Stimulated activated naive CD4-positive, alpha-beta T cell (primary cell): ENCODE measurements at places on chromosomes 12 and 14.

- peak; percentile 17 for DNase-seq
Observed at GRCh38 chr12:92158796-92159439, 13.3 kb upstream of the BTG1 start.

DNA sequence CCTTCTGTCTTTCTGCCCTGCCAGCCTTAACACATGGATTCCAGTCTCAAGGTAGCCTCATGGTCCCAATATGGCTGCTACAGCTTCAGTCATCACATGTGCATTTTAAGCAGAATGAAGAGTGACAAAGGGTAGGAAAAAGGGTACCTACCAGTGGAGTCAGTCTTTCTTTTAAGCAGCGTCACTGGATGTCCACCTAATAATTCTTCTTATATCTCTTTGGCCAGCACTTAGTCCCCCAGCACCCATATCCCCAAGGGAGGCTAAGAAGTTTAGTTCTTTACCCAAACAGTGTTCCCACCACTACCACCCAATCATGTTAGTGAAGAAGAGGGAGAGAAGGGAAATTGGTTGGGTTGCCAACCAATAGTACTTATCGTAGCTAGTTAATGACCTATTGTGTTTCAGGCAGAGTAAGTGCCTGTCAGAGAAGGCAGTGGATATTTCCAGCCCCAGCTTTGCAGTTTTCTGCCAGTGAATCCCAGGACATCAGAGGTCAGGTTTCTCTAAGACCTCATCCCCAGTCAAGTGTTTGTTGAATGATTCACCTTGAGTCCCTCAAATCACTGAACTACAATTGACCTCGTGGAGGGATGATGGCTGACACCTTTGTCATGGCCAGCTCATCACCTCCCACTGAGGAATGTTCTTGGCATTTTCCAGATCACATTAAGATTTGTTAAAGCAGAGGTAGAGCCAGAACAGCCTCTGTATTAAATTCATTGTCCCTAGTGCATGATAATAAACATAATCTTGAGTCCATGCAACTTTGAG is 250.9 kb upstream of the CRY1 start:
- no peak for DNase-seq

GRCh38 chr12:57451233-57451778 is 3.8 kb upstream of the INHBE start:
- DNase-seq: no peak

GRCh38 chr14:101118233-101118632 is 214.7 kb upstream of the RTL1 start:
- DNase-seq: no peak

GRCh38 chr12:132218915-132219314 is 74.7 kb downstream of the NOC4L start:
- DNase-seq: peak; percentile 63

DNA sequence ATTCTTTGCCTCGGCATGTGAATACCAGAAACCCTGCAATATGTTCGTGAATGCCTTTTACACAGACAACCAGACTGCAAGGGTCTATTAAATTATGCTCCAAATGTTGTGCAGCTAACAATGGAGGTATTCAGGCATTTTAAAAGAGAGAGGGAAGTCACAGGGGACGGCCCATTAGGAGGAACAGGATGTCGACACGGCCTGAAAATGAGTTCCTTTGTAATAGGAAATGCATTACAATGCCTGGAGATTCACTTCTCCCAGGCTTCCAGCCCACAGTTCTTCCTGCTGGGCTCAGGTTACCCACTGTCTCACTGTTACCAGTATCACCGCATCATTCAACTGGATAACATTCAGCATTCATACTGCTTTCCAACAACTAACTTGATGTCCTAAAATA is 2.5 kb downstream of the DUSP6 start:
- no peak for DNase-seq

DNA sequence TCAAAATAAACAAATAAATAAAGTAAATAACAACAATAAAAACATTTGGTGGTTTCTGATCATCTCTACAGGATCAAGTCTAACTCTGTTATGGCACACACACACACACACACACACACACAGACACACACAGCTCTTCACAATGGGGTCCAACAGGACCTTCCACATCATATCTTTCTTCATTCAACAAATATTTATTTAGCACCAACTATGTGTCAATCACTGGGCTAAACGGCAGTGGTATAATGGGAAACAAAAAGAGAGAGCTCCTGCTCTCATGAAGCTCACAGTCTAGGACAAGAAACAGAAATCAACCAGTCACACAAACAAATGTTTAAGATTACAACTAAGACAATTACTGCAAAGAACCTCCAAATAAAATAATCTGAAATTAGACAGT is 9.3 kb downstream of the PPP1R13B start:
- DNase-seq: no peak

DNA sequence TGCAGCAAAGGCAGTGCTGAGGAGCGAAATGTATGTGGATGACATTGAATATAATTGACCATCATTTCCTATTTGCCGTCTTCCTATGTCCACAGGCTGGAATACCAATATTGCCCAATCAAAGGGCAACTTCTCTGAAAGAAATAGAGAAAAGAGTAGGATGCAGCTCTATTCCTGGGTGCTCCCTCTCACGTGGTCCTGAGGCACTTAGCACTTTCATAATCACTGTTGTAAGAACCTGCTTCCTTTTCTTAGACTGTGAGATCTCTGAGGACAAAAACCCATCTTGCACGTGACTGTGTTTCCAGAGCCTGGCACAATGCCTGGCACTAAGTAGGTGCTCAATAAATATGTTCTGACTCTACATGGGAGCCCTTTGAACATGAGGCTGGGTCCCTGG is 122.7 kb upstream of the CPM start:
- DNase-seq: no peak

DNA sequence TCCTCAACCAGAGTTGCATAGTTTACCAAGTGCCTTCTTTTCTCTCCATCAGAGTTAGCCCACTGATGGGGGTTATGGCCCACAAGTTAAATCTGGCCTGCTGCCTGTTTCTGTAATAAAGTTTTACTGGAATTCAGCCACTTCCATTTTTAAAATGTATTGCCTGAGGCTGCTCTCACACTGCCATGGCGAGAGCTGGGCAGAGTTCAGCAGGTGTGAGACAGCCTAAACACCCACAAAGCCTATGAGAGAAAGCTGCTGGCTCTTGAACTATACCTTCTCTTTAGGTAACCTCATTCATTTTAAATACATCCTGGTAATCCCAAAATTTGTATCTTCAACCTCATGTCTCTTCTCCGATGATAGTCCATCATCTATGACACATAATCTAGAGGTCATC is 86.1 kb downstream of the BCL2L14 start:
- DNase-seq: no peak

DNA sequence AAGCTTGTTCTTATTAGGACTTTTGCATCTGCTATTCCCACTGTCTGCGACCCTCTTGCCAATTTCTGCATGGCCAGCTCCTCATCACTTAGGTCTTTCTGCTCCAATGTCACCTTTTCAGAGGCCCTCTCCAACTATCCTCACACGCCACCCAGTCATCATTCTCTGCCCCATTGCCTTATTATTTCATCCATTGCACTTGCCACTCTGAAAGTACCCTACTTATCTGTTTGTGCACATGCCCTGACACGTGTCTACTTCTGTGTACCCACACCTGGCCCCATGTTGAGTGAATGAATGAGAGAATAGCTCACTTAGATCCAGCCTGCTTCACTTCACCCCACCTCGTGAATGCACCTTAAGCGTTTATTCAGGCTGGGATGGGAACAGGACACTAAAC is 218.7 kb upstream of the TBX3 start:
- DNase-seq: no peak

- no peak for DNase-seq
Observed at GRCh38 chr12:26101350-26101734, 23.5 kb downstream of the BHLHE41 start.

GRCh38 chr14:68794851-68795596 is 2.2 kb upstream of the ZFP36L1 start:
- peak; percentile 61 for DNase-seq

DNA sequence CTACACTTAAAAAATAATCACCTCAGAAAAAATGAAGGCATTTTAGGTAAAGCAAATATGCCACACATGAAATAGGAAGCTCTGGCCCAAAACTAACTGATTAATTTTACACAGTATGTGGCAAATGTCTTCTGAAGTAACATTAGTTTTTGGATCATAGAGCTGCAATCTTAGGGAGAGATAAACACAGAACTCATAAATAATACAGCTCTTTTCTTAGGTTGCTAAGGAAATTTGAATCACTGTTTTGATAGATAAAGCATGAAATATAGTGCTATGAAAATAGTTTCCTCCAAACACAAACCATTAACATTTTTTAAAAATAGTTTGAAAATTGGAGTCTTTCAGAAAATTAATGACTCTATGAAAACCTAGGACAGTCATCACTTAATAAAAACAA is 15.0 kb downstream of the RASSF9 start:
- DNase-seq: no peak

DNA sequence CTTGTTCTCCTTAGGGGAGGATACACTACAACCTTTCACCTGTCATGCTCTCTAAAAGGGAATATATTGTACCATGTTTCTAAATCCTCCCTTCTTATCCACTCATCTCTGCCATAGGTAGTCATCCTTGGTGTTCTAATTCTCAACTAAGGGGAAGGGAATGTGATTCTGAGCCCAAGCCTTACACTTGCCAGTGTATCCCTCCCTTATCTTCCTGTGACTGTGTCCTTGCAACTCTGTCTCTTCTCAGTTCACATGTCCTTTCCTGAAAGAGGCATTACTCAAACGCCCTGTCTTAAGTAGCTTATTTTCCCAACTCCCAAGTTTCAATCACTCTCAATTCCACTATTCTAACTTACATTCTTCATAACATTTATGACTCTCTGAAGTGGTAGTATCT is 44.5 kb upstream of the SYT10 start:
- no peak for DNase-seq

DNA sequence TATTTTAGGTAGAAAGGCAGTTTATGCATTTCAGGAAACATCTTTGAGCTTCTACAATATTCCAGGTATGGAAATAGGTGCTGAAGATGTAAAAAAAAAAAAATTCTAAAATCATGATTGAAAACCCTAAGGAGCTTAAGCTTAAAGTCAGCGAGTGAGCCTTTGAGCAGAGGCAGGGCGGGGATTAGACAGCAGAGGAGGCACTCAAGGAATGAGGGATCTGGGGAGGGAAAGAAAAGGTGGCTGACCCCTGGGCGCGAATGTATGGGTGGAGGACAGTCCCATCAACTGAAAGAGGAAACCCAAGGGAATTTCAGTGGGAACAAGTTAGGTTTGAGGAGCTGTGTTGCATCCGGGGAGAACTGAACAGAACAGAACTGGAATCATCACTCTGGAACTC is 6.4 kb upstream of the PTMS start:
- DNase-seq: no peak

DNA sequence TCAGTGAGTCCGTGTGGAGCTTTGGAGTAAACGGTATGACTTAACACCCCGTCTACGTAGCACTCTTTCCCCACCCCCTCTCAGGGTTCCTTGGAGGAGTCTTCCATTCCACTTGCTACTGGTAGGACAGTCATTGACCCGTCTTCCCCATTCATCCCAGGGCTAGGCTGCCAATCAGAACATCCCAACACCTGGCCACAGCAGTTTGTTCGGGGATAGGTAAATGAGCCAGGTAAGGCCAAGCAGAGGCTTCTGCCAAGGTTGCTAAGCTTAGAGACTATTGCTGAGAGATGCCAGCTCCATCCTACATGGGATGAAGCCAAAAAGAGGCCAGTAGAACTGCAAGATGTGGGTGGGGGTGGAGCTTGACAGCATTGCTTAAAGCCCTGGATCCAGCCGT is 130.8 kb downstream of the BCL11B start:
- DNase-seq: no peak

DNA sequence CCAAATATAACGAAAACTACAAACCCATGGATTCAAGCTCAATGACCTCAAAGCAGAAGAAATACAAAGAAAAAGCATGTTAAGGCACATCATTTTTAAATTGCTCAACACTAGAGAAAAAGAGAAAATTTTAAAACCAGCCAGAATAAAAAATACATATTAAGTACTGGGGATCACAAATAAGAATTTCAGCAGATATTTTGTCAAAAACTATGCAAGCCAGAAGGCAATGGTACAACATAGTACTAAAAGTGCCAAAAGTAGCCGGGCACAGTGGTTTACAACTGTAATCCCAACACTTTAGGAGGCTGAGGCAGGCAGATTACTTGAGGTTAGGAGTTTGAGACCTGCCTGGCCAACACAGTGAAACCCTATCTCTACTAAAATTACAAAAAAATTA is 10.2 kb downstream of the SGPP1 start:
- DNase-seq: no peak

DNA sequence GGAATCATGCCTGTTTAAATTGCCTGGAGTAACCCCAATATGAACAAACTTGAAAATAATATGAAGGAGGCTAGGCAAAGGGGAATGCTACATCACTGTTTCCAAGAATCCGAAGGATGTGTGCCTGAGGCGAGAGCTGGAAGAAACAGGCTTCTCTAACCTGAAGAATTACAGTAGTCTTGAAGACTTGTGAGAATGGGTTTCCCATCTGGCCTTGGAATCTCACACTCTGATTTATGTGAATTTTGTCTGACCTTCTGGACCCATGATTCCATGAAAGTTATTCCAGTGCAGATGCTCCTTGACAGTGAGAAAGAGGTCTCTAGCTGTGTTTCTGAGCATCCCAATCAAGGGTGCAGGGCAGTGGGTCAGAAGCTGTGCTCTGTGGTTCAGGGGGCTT is 122.1 kb upstream of the PARP11 start:
- DNase-seq: no peak

- no peak for DNase-seq
Observed at GRCh38 chr14:98498019-98498885, 773.7 kb downstream of the BCL11B start.

GRCh38 chr12:122668268-122668667 is 34.9 kb downstream of the HCAR2 start:
- DNase-seq: no peak

DNA sequence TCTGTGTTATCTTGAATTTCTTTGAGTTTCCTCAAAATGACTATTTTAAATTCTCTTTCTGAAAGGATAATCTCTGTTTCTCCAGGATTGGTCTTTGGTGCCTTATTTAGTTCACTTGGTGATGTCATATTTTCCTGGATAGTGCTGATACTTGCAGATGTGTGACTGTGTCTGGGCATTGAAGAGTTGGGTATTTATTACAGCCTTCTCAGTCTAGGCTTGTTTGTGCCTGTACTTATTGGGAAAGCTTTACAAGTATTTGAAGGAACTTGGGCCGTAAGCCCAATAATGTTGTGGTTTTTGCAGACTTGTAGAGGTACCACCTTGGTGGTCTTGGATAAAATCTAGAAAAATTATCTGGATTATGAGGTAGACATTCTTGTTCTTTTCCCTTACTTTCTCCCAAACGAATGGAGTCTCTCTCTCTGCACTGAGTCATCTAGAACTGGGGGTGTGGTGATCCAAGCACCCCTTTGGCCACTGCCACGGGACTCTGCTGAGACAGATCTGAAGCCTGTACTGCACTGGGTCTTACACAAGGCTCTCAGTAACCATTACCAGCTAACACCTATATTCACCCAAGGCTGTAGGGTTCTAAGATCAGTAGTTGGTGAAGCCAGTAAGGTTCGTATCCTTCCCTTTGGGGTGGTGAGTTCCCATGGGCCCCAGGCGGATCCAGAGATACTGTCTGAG is 703.7 kb upstream of the MGAT4C start:
- DNase-seq: no peak
